ENCODE measurements at places on chromosomes 5 and 9. TPM values are rescaled to one million over a fixed set of nuclear protein-coding genes. Genes with fewer than 3 reads are reported as not detected.

DNA sequence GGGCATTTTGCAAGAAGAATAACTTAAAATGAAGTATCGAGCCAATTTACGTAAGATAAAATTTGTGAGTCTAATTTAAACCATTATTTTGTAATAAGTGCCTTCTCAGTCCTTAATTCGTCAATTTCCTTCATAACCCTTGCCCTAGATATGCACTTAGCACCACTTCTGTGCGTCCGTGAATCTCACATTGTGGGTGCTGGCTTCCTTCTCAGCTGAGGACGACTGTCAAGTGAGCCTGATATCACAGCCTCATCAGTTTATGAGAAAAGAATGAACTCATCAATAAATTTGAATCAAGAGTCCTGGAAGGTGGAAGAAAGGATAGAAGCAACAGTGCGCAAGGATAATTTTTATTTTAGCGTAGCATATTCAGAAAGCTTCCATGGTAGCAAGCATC is 64.5 kb downstream of the MARCHF11 start:
- no peak for DNase-seq
- H3K4me1 ChIP-seq, result no peaks in the 10 kb centered on the region
- H3K27me3 ChIP-seq, result no peaks in the 10 kb centered on the region
- no peaks in the 10 kb centered on the region for H3K36me3 ChIP-seq

PCA3 gene
- total RNA-seq, result under 0.01 TPM

INSL6 gene
- total RNA-seq, result not detected

DNA sequence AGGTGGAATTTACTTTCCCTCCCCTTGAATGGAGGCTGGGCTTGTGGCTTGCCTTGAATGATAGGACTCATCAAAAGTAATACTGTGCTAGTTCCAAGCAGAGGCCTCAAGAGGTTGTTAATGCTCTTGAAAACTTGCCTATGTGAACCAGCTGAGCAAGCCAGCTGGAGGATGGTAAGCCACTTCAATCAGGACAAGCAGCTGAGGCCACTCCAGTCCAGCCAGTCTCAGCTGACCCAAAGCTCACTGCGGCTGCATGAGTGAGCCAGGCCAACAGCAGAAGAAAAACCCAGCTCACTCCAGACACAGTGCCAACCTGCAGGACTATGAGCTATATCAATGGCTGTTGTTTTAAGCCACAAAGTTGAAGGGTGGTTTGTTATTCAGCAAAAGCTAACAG is 182.8 kb downstream of the MCTP1 start:
- DNase-seq, result no peak
- no peak overlapping the region for H3K27ac ChIP-seq
- H3K4me1 ChIP-seq, result no peaks in the 10 kb centered on the region
- H3K4me3 ChIP-seq, result no peak overlapping the region
- H3K27me3 ChIP-seq, result no peaks in the 10 kb centered on the region

DNA sequence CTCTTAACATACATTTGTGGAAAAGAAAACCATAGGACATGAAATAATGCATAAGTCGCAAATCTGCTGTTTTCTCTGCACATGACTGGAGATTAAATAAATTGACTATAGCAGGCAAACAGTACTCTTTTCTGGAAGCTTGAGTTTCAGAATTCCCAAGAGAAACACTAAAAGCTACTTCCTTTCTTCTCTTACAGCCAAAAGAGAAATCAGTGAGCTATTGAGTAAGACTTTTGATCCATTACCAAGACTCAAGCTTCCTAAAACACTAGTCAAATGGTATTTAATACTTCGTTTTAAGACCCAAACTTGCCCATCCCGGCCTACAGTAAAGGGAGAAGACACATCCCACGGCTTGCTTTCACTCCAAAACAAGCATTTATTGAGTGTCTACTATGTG is 335.8 kb upstream of the PUM3 start:
- H3K27me3 ChIP-seq, result peaks cover 12% of the 10 kb centered on the region
- no peaks in the 10 kb centered on the region for H3K36me3 ChIP-seq
- H3K4me3 ChIP-seq, result no peak overlapping the region
- no peak overlapping the region for H3K27ac ChIP-seq
- DNase-seq, result no peak

HSD17B3 gene
- total RNA-seq, result not detected

- no peak for DNase-seq
- no peaks in the 10 kb centered on the region for H3K4me1 ChIP-seq
- no peaks in the 10 kb centered on the region for H3K27me3 ChIP-seq
- H3K4me3 ChIP-seq, result no peak overlapping the region
Observed at GRCh38 chr5:118095115-118095514, 893.2 kb downstream of the DTWD2 start.

GRCh38 chr5:74641735-74642542 is 1.4 kb upstream of the ENC1 start:
- DNase-seq, result no peak
- H3K36me3 ChIP-seq, result no peaks in the 10 kb centered on the region
- H3K4me3 ChIP-seq, result peak overlapping the region; percentile 52

CDH10 gene
- 0.54 TPM for total RNA-seq

TMEFF1 gene
- total RNA-seq, result 6.1 TPM

SH3RF2 gene
- 0.81 TPM for total RNA-seq

SPINK13 gene
- total RNA-seq, result not detected

OR1J2 gene
- not detected for total RNA-seq

DNA sequence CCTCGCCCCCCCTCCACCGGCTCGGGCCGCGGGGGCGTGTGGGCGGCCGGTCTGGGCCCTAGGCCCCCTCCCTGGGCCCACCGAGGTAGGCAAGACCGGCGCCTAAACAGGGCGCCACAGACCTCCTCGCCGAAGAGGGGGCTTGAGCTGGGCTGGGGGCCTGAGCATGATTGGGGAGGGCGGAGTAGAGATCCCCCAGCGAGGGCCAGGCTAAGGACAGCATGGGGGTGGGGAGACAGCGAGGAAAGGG is 108.9 kb downstream of the PSD2 start:
- H3K4me3 ChIP-seq, result peak overlapping the region; percentile 43
- no peaks in the 10 kb centered on the region for H3K36me3 ChIP-seq
- H3K27ac ChIP-seq, result no peak overlapping the region
- peaks cover 23% of the 10 kb centered on the region for H3K4me1 ChIP-seq
- H3K27me3 ChIP-seq, result no peaks in the 10 kb centered on the region
- no peak for DNase-seq

NOL6 gene
- 10.8 TPM for total RNA-seq
